Activated gamma-delta T cell treated with anti-CD3 and anti-CD28 coated beads, Interleukin-2, amount 50 U/mL, for 16 hours (primary cell): ENCODE measurements at places on chromosomes 16 and 17.

DNA sequence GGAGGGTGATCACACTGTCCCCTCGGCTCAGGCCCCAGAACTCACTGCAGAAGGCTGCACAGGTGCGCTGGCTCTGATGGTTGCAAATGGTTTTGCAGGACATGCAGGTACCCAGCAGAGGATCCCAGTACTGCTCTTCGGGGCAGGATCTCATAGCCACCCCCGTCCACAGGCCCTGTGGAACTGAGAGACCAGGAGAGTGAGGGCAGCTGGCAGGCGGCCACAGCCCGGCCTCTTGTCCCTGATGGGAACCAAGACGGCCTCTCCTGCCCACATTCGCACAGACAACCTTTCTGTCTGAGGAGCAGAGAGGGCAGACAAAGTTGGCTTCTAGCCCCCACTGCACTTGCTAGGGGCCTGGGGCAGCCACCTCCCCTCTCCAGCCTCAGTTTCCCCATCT lies 19.5 kb downstream of the TNFRSF13B start:
- DNase-seq: no peak

DNA sequence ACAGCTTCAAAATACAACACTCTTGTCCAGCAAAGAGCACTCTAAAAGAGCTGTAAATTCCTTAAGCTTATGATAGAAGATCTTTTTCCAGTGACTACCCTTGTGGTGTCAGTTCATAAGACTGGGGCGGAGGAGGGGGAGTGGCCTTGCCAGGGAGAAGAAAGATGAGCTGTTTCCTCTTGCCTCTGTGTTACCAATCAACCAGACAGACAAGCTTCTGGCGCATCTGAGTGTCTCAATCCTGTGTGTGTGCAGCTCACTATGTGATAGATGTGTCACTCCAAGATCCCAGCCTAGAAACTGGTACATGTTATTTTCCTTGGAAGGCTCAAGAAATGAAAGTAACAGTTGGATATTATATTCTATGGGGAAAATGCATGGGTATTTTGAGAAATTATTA lies 167.4 kb upstream of the CACNG3 start:
- DNase-seq: no peak

GRCh38 chr16:10180042-10180770 lies 2.0 kb downstream of the GRIN2A start:
- no peak for DNase-seq

DNA sequence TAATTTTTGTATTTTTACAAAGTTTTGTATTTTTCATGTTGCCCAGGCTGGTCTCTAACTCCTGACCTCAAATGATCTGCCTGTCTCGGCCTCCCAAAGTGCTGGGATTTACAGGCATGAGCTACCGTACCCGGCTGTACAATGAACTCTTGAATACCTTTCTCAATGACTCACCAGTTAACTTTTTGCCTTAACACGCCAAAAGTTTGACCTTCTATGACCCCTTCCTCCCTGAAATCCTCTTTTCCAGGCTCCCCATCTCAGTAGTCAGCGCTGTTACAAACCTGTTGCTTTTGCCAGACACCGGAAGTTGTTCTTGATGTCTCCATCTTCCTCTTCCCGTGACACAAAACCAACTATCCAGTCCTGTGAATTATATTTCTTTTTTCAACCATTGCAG lies 158.1 kb upstream of the ASIC2 start:
- DNase-seq: no peak

DNA sequence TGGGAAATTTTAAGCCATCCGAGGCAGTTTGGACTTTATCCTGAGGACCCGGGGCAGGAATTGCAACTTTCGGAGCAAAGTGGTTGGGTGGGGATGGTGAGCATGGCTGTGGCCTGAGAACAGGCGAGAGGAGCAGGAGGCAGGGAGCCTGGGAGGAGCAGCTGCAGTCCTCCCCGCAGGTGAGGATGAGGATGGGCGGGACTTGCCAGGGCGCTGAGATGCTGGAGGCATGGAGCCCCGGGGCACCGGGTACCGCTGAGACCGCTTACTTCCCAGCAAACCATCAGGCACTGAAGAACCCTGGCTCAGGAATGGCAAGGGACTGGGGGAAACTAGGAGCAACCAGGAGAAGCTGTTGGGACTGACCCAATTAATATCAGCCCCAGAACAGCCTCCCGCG lies 210.8 kb downstream of the GSG1L start:
- DNase-seq: no peak

DNA sequence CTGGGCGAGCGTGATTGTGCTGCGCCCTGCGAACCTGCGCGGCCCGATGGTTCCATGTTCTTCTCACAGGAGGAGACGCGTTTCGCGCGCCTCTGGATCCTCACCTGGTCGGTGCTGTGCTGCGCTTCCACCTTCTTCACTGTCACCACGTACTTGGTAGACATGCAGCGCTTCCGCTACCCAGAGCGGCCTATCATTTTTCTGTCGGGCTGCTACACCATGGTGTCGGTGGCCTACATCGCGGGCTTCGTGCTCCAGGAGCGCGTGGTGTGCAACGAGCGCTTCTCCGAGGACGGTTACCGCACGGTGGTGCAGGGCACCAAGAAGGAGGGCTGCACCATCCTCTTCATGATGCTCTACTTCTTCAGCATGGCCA lies 1.0 kb downstream of the FZD2 start:
- DNase-seq: no peak

DNA sequence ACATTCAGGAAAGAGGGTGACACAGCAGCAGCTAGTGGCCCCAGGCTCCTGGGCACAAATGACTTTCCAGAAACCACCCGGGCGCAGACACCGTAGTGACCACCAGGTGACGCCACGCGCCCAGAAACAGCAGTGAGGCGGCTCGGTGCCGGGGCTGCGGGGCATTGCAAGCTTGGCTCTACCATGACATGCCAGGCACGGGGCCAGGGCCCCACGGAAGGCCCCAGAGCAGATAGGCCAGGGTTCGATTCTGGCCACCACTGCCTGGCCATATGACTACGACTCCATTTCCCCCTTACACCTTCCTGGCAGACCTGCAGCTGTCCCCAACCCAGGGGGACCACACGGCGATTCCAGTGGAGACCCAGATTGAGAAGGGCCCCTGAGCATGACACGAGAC lies 6.7 kb downstream of the RHBDF1 start:
- peak; percentile 81 for DNase-seq
